NCI-H1105 treated with DMSO at 0.1 percent for 48 hours (cell line): ENCODE measurements at places on chromosomes 4 and X.
A peak's percentile ranks its signal among the peaks of the same experiment; 100 is the strongest.

GRCh38 chrX:12497832-12498591, 293.2 kb upstream of the PRPS2 start:
- no peak for DNase-seq

DNA sequence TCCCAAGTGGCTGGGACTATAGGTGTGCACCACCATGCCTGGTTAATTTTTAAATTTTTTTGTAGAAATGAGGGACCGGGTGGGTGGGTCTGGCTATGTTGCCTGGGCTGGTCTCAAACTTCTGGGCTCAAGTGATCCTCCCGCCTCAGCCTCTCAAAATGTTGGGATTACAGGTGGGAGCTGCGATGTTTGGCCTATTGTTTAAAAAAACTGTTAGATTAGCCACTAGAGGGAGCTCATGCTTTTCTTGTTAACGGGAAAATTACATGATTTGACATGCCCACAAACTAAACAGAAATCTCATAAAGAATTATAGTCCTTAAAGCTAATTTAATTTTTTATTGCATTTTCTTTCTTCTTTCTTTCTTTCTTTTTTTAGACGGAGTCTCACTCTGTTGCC, 5.0 kb upstream of the SDAD1 start:
- DNase-seq, result peak; percentile 39

GRCh38 chr4:38290366-38290765, 330.2 kb downstream of the PTTG2 start:
- DNase-seq, result no peak

- DNase-seq, result no peak
These were observed at the start of gene ASB9 for GRCh38 chrX:15269618-15270521. TSS of gene ASB9 (minus strand) at chrX:15270083. CDS start at chrX:15269874, 209 bp downstream.

DNA sequence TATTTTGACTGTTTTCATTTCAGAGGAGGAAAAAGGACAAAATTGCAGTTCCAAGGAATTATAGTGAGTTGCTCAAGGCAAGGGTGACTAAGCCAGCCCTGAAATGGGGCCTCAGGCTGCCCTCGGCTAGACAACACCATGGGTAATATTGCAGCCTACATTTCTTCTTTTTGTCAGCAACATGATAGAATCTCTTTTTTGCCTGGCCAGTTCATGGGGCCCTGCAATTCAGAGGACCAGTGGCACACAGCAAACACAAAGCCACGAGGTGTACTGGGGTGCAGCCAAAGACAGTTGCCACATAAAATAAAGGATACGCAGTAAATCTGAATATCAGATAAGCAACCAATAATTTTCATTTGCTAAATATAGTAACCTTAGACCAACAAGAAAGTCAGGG, 41.8 kb downstream of the RBM47 start:
- no peak for DNase-seq

- DNase-seq, result no peak
These were observed 56.6 kb upstream of the BCOR start for GRCh38 chrX:40154250-40154852.

DNA sequence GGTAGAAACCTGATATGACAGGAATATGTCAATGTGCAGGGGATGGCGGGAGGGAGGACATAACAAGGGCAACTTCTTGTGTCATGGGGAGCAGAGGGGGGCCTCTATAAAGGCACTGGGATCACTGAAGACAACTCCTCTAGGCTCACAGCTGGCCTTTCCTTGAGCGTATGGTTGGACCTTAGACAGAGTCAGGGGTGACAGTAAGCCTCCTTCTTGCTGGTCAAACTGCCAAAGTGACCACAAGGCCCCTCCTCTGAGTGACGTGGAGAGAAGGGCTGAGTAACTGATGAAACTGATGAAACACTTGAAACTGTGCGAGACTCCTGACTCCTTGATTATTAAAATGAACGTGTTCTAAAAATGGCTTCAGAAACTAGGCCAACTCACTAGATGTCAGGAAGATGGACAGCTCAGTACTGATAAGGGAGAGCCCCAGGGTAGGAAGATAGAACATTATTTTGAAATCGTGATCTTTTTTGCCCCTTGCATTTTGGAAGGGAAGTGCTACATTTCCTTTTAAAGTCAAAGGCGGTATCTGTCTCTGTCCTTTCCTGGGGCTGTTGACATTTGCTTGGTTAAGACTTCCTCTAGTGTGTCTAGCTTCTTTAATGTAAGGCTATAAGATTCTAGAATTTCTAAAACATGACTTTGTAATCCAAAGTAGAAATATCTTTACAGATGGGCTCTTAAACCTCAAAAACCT, 1.6 kb downstream of the RAB33A start:
- no peak for DNase-seq

GRCh38 chr4:6702761-6703160, 6.9 kb downstream of the MRFAP1L1 start:
- DNase-seq, result no peak
